MCF 10A (cell line): ENCODE measurements at places on chromosomes 3 and 15.

DNA sequence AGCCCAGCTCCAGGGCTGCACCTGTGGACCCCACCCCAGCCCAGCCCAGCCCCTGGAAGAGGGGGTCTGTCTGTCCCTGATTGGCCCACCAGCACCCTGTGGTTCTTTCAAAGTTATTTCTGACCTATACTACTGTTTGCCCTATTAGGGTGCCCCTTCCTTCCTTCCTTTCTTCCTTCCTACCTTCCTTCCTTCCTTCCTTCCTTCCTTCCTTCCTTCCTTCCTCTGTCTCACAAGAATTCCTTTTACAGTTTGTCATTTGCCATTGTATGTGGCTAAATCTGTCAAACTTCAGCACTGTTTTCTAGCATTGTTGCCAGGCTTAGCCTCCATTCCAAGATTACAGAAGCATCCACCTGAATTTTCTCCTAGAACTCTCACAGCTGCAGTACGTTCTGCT lies 66.9 kb downstream of the KLF15 start:
- DNase-seq, result no peak

DNA sequence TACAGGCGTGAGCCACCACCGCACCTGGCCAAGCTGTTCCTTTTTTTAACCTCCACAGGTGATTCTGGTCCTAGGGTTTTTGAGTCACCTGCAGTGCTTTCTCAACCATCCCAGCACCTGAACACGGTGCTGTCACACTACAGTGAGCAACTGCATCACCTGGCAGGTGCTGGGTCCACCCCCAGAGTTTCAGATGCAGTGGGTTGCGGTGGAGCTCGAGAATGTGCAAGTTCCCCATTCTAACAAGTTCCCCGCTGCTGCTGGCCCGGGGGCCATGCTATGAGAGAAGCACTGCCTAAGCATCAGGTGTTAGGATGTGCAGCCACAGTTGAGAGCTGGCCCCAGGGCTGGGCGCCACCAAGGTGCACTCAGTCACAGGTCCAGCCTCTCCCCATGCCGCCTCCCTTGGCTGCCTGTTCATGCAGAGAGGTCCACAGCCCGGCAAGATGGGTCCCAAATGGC lies 18.0 kb downstream of the ISG20 start:
- no peak for DNase-seq

DNA sequence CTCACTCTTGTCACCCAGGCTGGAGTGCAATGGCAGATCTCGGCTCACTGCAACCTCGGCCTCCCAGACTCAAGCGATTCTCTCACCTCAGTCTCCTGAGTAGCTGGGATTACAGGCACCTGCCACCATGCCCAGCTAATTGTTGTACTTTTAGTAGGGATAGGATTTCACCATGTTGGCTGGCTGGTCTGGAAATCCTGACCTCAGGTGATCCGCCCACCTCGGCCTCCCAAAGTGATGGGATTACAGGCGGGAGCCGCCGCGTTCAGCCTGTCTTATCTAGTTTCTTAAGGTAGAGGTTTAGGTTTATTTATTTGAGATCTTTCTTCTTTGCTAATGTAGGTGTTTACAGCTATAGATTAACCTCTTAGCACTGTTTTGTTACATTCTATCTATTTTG lies 708.8 kb downstream of the ZNF385D start:
- DNase-seq, result no peak

DNA sequence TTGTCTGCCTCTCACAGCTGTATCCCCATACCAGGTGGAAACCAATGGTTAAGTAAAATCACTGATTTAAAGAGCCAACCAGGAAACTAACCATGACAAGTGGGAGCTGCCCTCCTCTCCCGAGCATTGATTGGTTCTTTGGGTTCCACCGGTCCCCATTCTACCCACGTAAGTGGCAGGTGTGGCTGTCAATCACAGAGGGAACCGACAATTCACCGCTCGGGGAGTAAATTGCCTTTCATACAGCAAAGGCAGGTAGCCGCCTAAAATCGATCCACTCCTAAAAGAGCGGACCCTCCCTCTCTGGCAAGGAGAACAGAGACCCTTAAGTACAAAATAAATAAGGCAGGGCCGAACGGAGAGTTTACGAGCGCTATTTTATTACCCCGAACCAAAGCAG lies 1.2 kb downstream of the ERC2 start:
- DNase-seq, result peak; percentile 95

- DNase-seq, result no peak
Measured at GRCh38 chr3:129449279-129450115, 9.5 kb downstream of the IFT122 start.

DNA sequence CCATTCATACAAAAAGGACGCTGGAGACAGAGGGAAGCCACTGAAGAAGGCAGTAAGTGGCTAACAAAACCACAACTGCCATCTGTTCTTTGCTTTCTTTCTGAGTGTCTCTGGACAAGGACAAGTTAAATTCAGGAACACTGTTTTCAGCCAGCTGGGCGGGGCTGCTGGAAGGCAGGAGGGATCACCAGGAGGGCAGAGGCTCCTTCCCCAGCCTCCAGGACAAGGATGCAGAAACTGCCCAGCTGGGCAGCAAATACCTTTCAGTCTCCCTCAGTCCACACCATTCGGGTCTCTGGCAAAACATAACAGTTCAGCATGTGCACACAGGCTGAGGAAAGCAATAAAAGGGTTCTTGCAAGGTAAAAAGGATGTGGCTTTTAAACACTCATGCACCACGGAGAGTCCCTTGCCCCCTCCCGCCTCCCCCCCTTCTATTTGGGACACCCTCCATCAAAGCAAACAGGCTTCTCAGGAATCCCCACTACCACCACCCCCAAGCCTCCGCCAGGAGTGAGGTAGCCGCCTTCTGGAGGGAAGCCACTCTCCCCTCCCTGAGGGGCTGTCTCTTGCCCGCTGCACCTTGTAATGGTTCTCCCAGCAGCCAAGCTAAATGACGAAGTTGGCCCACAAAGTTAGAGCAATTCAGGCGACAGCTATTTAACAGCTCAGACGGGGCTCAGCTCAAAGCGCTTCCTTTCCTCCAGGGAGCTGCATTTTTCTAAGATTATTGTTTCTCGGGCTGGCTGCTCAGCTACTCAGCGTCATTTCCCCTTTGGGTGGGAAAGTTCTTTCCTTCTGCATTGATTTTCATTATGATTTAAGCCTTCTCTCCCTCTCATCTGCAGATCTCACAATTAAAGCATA lies 3.8 kb downstream of the HEG1 start:
- no peak for DNase-seq
